ENCODE measurements at places on chromosomes 3 and 15. TPM values are rescaled to one million over a fixed set of nuclear protein-coding genes. Genes with fewer than 3 reads are reported as not detected.

DNA sequence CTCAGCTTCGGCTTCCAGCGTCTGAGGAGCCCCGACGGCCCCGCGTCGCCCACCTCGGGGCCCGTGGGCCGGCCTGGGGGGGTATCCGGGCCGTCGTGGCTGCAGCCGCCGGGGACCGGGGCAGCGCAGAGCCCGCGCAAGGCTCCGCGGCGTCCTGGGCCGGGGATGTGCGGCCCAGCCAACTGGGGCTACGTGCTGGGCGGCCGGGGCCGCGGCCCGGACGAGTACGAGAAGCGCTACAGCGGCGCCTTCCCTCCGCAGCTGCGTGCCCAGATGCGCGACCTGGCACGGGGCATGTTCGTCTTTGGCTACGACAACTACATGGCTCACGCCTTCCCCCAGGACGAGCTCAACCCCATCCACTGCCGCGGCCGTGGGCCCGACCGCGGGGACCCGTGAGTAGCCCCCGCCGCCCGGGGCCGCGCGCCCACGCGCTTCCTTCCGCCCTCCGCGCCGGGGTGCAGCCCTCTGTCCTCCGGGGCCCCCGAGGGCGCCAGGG lies 462 bp downstream of the EDEM1 start:
- DNase-seq: peak; percentile 79

- peak; percentile 95 for DNase-seq
These were observed at the start of gene FOXB1 for GRCh38 chr15:60004009-60004845. TSS of gene FOXB1 (plus strand) at chr15:60004311. CDS start at chr15:60004964, 653 bp downstream.

The FGF7 gene
- not detected for total RNA-seq

The ACP3 gene
- 15.3 TPM for total RNA-seq

DNA sequence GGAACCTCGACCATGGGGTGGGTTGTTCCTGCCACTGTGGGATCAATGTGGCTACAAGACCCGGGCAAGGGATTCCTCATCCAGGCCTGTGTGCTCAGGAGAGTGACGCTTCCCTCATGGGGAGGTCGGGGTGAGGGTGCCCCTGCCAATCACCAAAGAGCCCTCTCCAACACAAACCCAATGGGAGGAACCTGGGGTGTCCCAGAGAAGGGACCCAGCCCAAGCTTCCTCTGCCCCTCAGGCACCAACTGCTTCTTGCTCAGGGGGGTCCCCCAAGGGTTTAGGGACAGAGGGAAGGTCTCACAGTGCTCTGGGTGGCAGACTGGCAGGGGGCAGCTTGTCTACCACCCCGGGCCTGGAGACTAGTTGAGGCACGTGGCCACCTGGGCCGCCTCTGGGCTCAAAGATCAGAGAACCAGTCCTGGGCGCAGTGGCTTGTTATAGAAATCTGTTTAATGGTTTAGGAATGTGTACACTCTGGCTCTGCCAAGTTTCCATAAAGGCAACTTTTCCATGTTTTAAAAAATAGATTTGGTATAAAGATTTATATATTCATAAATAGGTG lies 26.6 kb downstream of the GP9 start:
- DNase-seq: no peak

DNA sequence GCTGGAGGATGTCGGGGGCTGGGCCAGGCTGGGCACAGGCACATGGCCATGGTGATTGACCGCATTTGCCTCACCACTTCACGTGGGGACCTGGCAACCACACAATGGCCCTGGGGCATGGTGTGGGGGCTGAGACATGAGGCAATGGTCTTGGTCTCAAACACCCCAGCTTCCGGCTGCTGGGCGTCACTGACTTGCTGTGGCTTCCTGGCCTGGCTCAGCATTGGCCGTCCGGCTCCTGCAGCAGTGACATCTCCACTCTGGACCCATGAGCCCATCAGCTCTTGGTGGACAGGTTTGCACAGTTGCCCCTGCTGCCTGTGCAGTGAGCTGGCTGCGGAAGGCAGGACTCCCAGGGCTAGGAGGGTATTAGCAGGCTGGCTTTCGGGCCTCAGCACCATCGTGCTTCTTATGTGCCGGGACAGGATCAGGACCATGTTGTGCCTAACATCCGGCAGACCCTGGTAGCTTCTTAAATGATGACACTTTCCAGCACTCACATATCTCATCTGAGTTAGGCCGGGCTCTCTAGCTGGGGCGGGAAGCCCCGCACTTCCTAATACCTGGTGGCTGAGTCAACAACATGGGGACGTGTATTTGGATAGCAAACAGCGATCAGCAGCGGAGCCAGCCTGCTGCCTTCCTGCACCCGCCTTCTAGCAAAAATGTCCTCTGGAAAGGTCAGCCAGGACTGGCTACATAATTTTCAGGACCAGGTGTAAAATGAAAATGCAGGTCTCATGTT lies 34.1 kb downstream of the ZNF710 start:
- DNase-seq: peak; percentile 73

DNA sequence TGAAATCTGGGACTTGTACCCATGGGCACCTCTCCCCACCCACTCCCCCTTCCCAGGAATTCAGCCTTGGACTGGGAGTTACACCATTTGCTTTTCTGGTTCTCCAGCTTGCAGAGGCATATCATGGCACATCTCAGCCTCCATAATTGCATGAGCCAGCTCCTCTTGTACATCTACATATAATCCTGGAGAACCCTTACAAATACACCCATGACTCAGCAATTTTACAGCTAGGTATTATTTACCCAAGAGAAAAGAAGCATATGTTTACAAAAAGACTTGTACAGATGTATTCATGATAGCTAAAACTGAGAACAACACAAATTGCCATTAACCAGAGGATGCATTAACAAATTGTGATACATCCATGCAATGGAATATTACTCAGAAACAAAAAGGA lies 58.4 kb downstream of the RPLP1 start:
- DNase-seq: no peak

DNA sequence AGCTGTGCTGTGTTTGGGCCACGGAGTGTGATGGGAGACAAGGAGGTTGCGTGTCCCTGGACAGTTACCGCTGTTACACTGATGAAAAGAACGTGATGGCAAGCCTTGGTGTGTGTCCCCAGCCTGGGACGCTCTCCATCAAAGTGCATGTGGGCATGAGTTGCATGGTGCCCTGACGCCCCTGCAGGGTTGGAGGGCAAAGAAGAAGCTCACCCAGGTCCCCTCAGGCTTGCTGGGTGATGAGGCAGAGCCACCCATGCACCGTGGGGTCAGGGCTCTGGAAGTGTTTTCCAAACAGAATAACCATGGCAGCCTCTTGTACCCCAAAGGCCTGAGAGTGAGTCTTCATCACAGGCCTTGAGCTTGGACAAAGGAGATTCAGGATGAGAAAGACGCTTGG lies 189.2 kb downstream of the ATP10A start:
- no peak for DNase-seq

- DNase-seq: no peak
These were observed 145.5 kb upstream of the TPM1 start for GRCh38 chr15:62896969-62897486.

DNA sequence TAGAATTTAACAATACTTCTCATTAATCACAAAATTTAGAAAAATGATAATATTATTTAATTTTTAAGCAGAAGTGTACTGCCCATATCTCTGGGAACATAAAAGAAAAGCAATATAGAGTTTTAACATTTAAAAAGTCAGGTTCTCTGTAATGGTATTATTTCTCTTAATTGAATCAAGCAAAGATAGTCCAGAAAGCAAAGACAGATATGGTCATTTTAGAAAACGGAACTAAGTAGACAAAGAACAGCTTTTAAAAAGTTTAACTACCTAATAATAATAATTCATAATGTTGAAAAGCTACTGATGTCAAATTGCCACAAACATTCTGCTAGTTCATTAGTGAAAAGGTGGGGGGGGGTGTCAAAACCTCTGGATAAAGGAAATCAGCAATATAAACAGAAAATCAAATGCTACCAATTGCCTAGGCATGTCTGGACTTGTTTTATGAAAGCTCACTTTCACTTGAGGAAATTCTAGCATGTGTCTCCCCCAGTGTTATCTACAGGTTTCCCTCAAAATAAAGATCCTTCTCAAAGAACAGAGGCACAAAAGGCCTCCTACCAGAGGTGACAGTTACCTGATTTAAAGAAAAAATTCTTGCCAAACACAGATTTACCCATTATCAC lies 1.7 kb downstream of the ZMAT3 start:
- no peak for DNase-seq

The AGBL1 gene
- not detected for total RNA-seq

DNA sequence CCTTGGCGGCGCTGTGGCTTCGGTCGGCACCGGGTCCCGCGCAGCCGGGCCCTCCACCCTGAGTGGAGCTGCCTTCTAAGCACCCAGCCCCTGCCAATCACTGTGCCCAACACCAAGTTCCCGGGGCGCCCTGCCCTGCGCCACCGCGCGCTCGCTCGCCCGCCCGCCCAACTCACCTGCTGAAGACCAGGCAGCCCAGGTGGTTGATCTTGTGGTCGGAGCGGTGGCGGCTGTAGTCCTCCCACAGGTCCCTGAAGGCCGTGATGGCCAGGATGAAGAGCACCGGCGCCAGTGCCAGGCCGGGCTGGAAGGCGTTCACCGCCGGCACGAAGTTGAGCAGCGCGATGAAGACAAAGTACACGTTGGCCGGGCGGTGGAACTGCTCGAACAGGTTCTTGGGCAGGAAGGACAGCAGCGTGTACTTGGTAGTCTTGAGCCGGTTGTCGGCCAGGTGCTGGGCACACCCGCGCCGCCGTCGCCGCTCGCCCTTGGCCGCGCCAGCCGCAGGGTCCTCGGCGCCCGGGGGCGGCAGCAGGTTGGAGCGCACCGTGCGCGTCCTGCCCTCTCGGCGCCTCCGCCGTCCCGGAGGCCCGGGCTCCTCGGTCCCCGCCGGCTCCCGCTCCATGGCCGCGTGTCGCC lies 536 bp downstream of the ATP10A start:
- peak; percentile 78 for DNase-seq

GRCh38 chr3:167870181-167870580 lies 134.7 kb downstream of the SERPINI1 start:
- DNase-seq: no peak

DNA sequence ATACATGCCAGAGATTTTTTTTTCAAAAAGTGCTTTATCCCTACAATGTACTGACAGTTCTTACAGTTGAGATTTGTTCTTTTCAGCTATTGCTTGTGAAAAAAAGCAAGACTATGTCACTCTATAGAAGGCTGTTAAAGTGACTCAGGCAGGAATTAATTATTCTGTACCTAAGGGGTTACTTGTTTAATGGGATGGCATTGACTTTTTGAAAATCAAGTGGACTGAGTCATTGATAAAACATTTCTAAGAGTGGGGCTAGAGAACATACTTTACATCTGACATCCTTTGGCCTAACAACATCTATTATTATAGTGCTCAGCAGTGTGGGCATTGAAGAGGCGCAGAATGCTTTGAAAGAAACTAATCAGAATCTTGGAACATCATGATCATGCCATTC lies 34.3 kb downstream of the INTS14 start:
- DNase-seq: no peak

The ZNF662 gene
- 1.3 TPM for total RNA-seq

The SERINC4 gene
- 0.18 TPM for total RNA-seq

GRCh38 chr3:20043396-20043795 lies 3.1 kb downstream of the KAT2B start:
- DNase-seq: no peak

DNA sequence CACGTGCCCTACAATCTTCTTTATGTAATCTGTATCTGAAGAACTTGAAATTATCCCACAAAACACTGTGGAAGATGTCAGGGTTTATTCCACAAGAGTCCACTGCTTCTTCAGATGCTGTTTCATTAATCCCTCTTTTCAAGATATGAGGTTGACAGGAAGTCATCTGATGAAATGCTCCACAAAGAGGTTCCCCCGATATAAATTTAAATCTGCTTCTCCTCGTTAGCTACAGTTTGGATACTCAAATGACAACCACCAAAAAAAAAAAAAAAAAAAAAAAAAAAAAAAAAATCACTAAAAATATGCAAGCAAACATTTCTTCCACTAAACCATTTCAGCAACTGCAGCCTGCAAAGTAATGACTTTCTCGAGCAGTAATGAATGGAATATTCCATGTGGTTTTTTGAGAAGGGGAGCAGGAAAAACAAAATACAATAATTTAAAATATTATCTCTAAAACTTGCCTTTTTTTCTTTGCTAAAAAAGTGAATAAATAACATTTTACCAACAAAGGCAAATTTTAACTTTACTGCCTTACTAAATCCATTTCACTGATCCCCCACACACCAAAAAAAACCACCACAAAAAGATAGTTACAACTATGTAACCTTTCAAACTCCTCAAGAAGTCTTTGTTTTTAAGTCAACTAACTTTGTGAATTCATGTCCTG lies 37.8 kb downstream of the DLG1 start:
- no peak for DNase-seq

Data from endodermal cell (in vitro differentiated cells).